ENCODE measurements at places on chromosomes 11 and 22.

DNA sequence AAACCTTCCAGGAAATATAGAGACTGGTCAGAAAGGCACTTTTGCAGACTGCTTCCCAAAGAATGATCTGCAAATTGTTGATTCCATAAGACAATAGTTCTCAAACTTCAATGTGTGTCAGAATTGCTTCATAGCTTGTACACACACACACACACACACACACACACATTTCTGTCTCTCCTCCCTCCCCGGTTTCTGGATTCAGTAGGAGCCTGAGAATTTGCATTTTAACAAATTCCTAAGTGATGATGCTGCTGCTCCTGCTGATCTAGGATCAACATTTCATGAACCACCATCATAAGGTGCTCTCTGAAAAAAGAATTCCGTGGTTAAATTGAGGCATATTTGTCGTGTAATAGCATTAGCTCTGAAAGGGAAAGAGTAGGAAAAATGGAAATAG, 35.3 kb upstream of the FZD4 start:
- peak; percentile 95 for DNase-seq

- no peak for DNase-seq
These were observed 157.7 kb downstream of the DBX1 start for GRCh38 chr11:20002312-20003216.

DNA sequence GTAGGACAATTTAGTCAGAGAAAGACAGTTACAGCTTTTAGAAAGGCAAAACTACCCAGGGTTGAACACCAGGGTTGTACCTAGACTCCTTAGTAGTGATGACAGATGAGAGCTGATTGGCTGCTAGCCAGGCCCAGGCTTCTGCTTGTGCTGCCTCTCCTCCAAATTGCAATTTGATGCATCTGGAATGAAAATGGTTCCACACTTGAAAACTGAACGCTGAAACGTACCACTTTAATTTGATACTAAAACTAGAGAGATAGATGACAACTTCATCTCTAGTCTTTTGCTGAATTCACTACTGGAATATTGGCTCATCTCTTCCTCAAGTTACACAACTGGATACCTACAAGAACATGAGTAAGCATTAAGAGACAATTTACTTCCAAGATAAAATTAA, 19.2 kb upstream of the FNBP4 start:
- DNase-seq, result peak; percentile 67

DNA sequence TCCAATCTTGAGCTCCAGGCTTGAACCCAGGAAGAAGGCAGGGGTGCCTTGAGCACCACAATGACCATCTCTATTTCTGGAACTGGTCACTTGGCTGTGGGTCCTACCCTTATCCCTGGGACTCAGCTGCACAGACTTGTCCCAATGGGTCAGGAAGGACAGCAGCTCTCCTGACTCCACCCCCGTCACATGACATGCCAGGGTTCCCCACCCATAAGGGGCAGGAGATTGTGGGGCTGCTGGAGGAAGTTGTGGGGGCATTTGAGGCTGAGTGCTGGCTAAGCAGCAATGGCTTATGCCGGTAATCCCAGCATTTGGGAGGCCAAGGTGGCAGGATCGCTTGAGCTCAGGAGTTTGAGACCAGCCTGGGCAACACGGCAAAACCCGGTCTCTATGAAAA, 56.2 kb downstream of the NFAM1 start:
- DNase-seq, result no peak

GRCh38 chr22:22235558-22235957, 9.0 kb upstream of the VPREB1 start:
- DNase-seq, result peak; percentile 42

GRCh38 chr22:43226377-43227238, 39.7 kb upstream of the TTLL12 start:
- peak; percentile 10 for DNase-seq

DNA sequence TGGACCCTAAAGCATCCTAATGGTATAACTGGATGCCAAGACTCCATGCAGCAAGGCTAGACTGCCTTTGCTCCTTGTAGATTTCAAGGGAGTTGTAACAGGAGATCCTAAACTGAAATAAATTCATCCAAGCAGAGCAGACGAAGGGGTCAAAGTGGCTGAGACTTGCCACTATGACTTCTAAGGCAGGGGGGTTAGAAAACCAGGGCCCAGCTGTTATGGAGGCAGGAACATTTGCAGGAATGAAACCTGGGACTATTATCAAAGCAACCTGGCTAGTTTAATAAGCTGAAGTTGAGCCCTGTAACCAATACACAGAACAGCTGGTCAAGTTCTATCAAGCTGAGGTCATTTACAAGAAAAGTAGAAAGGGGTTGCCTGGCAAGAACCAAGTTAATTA, 122.2 kb upstream of the TRPC6 start:
- no peak for DNase-seq

DNA sequence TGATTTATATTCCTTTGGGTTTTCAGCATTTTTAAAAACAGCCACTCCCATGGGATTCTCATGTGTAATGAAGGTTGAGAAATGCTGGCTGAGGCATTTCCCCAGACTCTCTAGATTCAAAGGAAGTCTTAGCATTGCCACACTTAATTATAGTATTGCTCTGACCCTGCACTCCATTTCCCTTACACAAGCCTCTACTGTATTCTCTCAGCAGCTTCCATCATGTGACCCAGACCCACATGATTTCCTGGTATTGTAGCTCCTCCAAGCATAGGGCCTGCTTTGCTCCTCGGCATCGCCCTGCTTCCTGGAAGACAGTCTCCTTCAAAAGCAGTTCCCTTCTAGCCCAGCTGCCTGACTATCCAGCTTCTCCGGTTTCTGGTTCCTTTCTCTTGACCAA, 261.5 kb downstream of the LARGE1 start:
- DNase-seq, result peak; percentile 74

DNA sequence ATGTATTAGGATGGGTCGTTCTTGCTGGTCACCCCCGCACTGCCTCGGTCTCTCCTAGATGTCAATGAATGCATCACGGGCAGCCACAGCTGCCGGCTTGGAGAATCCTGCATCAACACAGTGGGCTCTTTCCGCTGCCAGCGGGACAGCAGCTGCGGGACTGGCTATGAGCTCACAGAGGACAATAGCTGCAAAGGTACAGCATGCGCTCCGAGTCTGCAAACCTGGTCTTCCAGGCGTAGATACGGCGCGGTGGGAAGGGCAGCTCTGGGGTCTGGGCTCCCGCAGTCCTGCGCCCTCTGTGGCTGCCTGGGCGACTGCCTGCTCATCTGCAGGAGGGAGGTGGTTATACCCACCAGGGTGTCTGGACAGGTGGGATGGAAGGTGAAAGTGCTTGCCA, 31.0 kb downstream of the FBLN1 start:
- DNase-seq, result no peak

DNA sequence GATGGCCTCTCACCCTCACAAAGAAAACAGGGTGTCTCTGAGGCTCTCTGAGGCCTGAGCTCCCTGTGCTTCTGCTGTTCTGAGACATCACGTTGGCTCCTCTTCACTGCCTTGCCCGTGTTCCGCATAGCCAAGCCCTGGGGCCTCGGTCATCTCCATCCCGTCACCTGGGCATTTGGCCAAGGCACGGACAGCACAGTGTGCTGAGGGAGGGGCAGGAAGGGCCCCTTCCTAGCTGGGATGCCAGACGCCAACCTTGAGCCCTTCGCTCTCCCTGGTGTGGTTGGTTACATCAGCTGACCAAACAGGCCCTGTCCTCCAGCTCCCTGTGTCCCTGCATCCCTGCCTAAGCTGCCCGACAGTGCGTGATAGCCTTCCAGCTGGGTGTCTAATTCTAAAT, 25.9 kb downstream of the MOV10L1 start:
- peak; percentile 28 for DNase-seq

GRCh38 chr22:19896665-19897355, 42.1 kb upstream of the GNB1L start:
- DNase-seq, result no peak

GRCh38 chr11:33825854-33826560, 51.7 kb upstream of the FBXO3 start:
- no peak for DNase-seq

GRCh38 chr22:22076361-22076760, 93.8 kb upstream of the TOP3B start:
- DNase-seq, result no peak

- DNase-seq, result no peak
These were observed 243.5 kb upstream of the ANO3 start for GRCh38 chr11:26088391-26088790.

GRCh38 chr11:1694064-1694845, 2.7 kb upstream of the KRTAP5-6 start:
- DNase-seq, result peak; percentile 75

DNA sequence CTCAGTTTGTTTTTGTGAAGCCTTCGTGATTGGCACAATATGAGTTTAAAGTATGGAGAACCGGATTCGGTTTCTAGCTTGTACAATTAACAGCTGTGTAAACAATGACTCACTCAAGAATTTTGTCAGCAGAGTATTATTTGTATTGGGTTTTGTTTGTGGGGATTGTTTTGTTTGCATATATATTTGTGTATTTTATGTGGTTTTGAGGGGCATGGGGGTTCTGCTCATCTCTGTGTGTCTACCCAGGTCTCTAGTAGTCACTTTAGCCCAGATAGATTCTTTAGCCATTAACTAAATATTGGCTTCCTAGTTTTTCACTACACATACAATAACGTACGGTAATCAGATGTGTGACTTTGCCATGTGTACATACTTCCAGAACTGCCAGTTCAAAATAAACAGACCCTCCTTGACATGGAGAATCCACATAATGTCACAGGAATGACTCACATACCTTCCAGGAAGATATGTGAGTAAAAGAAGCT, 7.5 kb upstream of the MS4A7 start:
- DNase-seq, result peak; percentile 2

- no peak for DNase-seq
These were observed 34.8 kb downstream of the BARX2 start for GRCh38 chr11:129410395-129410960.

- DNase-seq, result peak; percentile 70
These were observed 17.2 kb downstream of the CLDN25 start for GRCh38 chr11:113796663-113797259.

GRCh38 chr11:11978792-11979487, 29.5 kb downstream of the DKK3 start:
- DNase-seq, result peak; percentile 88

DNA sequence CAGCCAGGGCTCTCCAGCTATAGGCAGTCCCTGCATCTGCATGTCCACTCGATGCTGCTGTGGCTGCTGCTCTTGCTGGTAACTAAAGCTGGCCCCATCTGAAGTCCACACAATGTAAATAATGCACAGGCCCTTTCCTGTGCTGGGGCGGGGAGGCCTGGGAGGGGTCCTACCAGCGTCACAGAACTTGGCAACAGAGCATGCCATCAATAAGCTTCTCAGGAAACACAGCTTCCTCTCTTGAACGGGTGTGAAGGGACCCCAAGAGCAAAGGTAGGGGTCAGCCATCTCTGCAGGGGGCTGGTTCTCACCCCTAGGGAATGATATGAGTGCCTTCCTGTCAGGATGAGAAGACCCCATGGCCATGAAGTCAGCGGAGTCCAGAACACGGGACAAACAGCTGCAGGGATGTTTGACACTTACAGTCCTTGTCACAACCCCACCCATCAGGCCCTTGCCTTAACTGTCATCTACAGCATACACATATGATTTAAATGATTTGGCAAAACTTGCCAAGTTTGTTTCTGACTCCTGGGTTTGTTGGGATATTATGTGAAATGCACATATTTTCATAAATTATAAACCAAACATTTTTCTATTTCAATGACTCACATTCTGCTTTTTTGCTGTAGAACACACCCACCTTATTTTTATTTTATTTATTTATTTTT, 39.1 kb upstream of the LYVE1 start:
- DNase-seq, result no peak

- DNase-seq, result no peak
These were observed 101.8 kb upstream of the SORL1-AS1 start for GRCh38 chr11:121554552-121554951.

- DNase-seq, result peak; percentile 61
These were observed 2.7 kb downstream of the SIK3 start for GRCh38 chr11:117095284-117096161.

- no peak for DNase-seq
These were observed 227.3 kb upstream of the ARHGAP42 start for GRCh38 chr11:100459811-100460210.

DNA sequence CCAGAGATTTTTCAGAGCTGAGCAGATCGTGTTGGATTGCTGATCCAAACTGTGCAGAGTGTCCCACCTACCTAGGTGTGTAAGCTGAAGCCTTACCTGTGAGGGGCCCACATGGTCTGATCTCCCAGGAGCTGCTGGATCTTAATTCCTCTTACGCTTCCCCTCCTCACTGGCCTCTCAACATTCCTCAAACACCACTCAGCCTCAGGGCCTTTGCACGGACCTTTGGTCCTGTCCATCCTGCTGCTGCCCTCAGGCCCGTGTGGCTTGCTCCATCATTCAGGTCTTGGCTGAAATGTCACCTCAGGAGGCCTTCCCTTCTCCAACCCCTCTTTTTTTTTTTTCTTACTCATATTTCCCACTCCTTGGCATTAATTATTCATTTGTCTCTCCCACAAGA, 21.1 kb upstream of the RAB1B start:
- DNase-seq, result no peak

- DNase-seq, result no peak
These were observed 45.1 kb upstream of the FBXO3 start for GRCh38 chr11:33819278-33820035.
